Stimulated activated CD4-positive, alpha-beta T cell treated with anti-CD3 and anti-CD28 coated beads, Interleukin-15, amount 100 ng/mL, for 24 hours (primary cell): ENCODE measurements at places on chromosomes 16 and 17.

DNA sequence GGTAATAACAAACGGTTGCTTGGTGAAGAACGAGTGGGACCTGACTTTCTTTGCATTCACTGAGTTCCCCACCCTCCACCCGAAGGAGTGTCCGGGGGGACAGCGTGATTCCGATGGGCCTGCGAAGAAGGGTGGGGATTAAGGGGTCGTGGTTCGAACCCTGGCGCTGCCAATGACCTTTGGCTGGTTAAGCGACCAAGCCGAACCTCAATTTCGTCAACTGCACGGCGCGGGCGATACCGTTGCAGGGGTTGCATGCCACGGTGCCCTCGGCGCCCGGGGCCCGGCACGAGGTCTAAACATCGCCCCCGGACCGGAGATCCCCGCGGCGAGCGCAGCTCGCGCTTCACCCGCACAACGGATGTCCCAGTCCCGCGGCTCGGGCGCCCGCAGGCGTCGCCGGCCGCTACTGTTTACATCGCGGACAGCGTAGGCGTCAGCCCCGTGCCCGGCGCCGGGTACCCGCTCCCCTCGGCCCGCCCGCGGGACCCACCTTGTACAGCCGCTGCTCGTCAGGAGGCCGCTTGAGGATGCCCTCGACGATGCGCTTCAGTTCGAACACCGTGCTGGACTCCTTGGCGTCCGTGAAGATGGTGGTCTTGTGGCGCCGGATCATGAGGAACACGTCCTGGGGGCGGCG, 460 bp downstream of the ELOB start:
- DNase-seq: peak; percentile 51

DNA sequence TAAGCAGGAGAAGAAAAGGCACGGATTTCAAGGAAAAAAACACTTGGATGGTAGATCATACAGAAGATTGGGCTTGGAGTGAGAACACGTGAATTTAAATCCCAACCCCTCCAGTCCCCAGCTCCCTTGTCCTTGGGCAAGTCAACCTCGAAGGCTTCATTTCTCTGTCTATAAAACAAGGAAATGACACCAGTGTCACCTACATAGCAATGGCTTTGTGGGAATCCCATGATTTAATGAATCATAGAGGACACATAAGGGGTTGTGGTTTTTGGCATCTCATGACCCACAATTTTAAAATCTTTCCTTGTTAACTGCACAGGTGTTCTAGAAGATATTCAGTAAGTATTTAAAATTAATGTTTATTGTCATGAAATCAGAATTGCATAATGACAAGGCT, 8.2 kb upstream of the CCL2 start:
- no peak for DNase-seq

GRCh38 chr17:46727572-46728348, 90.7 kb downstream of the WNT3 start:
- no peak for DNase-seq

GRCh38 chr17:27217631-27218030, 76.3 kb upstream of the WSB1 start:
- DNase-seq: no peak

GRCh38 chr17:74452033-74452840, 14.2 kb upstream of the CD300A start:
- DNase-seq: no peak

DNA sequence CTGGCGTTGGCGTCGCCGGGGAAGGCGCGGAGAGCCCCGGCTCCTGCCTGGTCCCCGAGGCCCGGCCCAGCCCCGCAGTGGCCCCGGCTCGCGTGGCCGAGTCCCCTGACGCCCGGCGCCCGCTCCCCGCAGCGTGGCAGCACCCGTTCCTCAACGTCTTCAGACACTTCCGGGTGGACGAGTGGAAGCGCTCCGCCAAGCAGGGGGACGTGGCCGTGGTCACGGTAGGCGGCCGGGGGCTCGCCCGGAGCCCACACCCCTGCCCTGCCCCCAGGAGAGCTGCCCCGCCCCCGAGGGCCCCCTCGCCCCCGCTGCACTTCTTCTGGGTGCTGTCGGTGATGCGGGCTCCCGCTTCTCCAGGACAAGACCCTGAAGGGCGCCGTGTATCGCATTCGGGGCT, 466 bp downstream of the WDR90 start:
- DNase-seq: peak; percentile 53

- DNase-seq: no peak
These were observed 123.5 kb downstream of the RGS9 start for GRCh38 chr17:65260626-65261025.

DNA sequence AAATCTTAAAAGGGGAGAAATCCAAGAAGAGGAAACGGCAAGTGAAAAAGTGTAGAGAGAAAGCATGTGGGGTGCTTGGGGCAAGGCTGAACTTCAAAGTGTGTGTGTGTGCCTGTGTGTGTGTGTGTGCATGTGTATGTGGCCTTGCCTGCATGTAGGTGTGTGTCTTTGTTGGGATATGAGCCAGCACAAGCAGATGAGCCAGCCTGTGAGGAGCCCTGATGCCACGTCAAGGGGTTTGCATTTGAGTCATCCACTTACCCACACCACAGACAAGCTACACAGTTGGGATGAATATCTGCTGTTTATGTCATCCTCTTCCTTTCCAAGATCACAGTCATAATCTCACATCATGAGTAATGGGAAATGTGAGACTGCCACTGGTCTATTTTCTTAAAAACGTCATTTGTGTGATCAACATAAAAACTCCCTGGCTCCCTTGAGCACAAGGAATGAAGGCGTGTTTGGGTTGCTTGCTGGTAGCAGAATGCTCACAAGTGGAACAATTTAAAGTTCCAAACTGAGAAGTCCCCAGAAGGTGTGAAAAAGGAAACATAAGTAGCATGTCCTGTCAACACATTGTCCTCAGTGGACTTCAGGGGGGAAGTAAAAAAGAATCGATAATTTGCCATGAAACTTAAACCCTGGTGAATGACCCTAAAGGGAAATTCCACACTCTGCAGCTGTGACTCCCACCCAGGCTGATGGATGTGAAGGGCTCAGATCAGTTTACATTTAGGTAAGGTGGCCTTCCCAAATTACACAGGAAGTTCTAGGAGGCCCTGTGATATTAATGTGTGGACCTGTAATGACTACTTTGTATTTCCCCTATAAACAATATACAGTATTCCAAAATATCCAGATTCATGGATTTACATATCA, 14.7 kb downstream of the KCTD19 start:
- peak; percentile 92 for DNase-seq

DNA sequence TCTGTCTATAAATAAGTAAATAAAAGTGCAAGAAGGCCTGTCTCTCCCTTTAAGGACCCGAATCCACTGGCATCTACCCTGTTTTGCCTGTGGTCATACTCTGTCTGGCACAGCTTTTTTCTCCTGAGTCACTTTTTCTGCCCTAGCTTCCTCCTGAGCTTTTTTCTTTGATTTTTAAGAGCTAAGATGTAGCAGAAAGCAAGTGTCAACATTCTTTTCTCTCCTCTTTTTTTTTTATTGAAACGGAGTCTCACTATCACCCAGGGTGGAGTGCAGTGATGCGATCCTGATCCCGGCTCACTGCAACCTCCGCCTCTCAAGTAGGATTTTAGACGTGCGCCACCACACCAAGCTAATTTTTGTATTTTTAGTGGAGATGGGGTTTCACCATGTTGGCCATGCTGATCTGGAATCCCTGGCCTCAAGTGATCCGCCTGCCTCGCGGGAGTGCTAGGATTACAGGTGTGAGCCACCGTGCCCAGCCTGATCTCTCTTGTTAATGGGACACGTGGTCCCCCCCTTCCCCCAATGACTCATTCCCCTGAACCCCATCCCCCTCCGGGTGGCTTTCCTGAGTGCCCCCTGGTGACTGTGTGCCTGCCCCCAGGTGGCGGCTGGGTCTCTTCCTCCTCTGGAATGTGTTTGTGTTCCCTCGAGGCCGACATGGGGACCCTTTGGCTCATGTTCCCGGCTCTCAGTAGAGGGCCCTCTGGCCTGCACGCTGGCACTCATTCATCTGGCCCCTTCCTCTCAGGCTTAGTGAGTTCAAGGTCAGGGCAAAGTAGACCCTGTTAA, 14.2 kb downstream of the C16orf90 start:
- DNase-seq: no peak

DNA sequence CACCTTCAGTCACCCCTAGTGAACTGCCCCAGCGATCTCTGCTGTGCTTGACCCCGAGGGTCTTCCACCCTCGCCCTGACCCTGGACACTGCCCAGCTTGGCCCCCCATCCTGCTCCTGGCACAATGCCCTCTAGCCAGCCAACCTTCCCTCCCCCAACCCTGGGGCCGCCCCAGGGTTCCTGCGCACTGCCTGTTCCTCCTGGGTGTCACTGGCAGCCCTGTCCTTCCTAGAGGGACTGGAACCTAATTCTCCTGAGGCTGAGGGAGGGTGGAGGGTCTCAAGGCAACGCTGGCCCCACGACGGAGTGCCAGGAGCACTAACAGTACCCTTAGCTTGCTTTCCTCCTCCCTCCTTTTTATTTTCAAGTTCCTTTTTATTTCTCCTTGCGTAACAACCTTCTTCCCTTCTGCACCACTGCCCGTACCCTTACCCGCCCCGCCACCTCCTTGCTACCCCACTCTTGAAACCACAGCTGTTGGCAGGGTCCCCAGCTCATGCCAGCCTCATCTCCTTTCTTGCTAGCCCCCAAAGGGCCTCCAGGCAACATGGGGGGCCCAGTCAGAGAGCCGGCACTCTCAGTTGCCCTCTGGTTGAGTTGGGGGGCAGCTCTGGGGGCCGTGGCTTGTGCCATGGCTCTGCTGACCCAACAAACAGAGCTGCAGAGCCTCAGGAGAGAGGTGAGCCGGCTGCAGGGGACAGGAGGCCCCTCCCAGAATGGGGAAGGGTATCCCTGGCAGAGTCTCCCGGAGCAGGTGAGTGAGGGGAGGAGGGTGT, at the start of gene TNFSF13:
TNFSF13 (plus strand) TSS at position 207 of the 776 bp plus-strand sequence; CDS start at position 497, 290 bp downstream.
- no peak for DNase-seq

GRCh38 chr17:43907998-43908721, 824 bp upstream of the MPP2 start:
- DNase-seq: peak; percentile 72

- DNase-seq: no peak
These were observed 81.4 kb downstream of the SLC39A11 start for GRCh38 chr17:73011016-73011486.

DNA sequence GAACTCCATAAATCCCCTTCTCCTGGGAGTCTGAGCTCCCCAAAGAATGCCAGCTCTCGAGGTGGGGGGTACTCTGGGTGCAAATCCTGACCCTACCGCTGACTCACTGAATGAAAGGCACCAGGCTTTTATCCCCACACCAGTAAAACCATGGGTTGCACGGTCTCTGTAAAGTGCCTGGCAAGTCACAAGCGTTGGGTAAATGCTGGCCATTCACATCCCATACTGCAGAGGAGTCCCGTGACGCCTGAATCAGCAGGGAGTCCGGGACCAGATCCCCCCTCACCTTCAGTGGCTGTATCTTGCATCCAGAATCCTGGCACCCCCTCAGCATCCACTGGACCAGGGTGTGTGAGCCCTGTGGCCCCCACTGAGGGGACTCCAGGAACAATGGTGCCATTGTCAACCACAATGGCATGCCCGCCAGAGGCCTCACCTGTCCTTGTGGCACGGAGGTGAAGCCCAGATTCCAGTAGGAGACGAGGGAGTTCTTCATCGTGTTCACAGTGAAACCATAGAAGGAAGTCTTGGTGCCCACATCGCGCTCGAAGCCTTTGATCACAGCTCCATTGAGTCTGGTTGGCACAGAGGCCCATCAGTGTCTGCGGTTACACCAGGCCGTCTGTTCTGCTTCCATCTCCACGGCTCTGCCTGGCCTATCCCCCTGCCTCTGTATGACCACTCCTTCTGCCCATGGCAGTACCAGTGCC, 13.3 kb downstream of the ST6GALNAC2 start:
- DNase-seq: no peak

DNA sequence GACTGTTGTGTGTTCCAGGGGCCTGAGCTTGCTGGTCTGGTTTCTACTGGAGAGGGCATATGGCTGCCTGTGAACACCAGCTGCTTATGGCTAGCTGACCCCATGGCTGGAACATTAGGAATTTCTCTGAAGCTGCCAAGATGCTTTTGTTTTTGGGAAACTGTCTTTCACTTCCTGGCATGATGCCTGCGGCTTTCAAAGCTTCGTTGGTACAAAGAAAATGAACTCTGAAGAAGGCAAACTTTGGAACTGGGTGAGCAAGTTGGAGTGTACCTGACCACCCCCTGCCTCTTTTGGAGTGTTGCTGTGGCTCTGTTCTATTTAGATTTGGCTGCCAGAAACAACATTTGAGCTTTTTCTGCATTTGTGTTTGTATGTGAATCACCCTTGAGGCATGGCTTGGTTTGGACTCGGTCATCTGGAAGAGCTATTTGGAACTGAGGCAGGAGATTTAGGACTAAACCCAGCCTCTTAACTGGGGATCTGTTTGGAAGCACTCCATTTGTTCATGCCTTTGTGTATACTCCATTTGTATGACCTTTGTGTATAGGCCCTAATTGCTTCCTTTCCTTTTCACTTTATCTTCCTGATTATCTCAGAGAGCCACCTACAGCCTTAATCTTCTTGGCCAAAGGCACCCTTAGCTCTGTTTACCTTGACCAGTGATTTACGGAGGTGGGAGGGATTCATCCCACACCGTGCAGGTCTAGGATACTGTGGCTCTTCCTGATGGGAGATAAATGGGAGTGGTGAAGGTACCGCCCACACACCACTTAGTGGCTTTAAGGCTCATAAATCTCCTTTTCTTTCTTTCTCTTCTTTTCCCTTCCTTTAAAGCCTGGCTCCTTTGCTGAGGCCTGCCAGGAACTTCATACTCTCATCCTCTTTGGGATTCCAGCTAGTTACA, 7.3 kb upstream of the CPHXL start:
- DNase-seq: no peak

- peak; percentile 8 for DNase-seq
These were observed 77.9 kb upstream of the SDK2 start for GRCh38 chr17:73722165-73722564.

- no peak for DNase-seq
These were observed 6.7 kb downstream of the MMP28 start for GRCh38 chr17:35788477-35789368.

GRCh38 chr17:35969558-35970380, 11.5 kb downstream of the CCL16 start:
- peak; percentile 80 for DNase-seq

GRCh38 chr16:4593086-4593485, 21.6 kb downstream of the UBALD1 start:
- DNase-seq: no peak

DNA sequence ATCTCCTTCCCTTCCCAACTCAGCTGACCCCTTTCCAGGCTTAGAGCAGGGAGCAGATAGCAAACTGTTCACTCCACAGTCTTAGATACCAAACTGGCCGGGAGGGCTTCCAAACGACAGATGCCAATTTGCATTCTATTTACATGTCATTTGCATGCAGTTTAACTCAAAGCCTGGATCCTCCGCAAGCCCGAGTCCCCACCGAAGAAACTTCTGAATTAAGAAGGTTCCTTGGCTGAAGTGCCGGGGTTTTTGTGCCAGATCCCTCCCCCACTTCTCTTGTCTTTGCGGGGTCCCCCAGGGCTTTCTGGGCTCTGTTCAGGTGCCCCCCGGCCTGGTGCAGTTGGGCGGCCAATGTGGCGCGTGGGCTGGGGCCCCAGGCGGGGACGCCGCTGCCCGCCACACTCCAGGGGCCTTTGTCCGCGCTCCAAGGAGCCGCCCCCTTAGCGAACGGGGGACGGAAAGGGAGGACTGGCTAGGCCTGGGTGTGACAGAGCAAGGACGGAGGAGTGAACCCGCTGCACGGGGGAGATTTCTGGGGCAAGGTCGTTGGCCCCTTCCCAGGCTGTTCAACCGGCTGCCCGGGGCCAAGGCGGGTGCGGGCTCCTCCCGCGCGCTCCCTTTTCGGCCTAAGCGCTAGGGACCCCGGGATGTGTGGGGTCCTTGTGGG, 1.2 kb downstream of the GPRC5B start:
- peak; percentile 20 for DNase-seq

- DNase-seq: no peak
These were observed 27.7 kb downstream of the CDIP1 start for GRCh38 chr16:4510747-4511426.

- DNase-seq: no peak
These were observed 6.0 kb downstream of the VAT1 start for GRCh38 chr17:43016216-43016615.
